Stimulated activated CD4-positive, alpha-beta T cell treated with anti-CD3 and anti-CD28 coated beads, Interleukin-1b, Interleukin-23, amount 100 ng/mL, for 1 hour (primary cell): ENCODE measurements at places on chromosomes 16 and 17.

DNA sequence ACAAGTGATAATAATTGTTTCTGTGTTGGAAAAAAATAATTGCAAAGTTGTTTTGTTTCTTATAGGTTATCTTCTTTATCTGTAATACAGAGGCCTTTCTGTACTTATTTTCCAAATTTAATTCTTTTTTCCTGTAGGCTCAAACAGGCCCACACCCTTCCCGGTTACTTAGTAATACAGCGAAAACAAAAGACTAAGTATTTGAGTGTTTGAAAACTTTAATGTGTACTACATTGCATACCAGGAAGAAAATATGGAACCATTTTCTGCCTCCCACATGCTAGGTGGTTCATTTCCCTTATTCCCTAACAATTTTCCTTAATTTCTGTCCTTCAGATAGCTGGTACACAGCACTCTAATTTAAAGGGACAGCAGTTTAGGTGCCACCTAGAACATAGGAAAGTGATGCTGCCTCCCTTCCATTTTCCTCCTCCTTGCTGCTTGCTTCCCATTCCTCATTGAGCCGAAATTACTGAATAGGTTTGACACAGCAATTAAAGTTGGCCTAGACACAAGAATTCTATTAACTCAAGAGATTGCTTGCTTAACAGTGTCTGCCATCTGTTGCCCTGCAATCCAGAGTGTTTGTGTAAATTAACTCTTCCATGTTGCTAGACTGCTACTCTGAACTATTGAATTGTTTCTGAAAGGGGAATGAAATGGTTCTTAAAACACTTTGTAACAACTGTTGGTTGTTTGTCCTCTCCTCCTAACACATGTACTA, 24.2 kb downstream of the CYB5B start:
- DNase-seq = no peak

DNA sequence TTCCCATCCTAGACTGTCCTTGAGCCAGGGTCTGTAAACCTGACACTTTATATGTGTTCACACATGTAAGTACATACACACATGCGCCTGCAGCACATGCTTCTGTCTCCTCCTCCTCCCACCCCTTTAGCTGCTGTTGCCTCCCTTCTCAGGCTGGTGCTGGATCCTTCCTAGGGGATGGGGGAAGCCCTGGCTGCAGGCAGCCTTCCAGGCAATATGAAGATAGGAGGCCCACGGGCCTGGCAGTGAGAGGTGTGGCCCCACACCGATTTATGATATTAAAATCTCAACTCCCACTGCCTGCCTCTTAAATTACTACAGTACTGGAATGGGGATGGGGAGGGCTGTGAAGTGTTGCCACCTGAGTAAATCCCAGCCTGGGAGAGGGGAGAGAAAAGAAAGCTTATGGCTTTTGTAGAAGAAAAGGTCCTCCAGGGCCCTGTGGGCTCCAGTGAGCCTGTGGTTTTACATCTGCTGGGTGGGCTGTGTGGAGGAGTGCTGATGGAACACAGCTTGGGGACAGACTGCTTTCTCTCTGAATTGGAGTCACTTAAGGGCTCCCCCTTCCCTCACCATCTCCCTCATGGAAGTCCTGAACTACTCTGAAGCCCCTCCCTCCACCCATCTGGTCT, 990 bp upstream of the WNK4 start:
- DNase-seq = no peak

DNA sequence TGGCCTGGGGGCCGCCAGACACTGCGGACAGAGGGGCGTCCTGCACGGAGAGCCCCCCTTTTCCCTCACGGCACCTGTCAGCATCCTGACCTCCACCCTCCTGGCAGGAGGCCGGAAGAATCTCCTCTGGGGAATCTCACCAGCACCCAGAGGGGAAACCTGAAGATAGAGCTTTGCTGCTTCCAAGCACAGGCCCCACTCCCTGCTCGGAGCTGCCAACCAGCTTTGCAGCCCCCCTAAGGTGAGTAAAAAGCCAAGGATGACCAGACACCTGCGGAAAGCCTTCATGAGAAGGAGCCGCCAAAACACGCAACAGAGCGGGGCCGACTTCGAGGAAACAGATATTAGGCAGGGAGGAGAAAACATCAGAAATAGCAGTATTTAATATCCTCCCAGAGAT, 3.4 kb upstream of the RBFOX3 start:
- no peak for DNase-seq

DNA sequence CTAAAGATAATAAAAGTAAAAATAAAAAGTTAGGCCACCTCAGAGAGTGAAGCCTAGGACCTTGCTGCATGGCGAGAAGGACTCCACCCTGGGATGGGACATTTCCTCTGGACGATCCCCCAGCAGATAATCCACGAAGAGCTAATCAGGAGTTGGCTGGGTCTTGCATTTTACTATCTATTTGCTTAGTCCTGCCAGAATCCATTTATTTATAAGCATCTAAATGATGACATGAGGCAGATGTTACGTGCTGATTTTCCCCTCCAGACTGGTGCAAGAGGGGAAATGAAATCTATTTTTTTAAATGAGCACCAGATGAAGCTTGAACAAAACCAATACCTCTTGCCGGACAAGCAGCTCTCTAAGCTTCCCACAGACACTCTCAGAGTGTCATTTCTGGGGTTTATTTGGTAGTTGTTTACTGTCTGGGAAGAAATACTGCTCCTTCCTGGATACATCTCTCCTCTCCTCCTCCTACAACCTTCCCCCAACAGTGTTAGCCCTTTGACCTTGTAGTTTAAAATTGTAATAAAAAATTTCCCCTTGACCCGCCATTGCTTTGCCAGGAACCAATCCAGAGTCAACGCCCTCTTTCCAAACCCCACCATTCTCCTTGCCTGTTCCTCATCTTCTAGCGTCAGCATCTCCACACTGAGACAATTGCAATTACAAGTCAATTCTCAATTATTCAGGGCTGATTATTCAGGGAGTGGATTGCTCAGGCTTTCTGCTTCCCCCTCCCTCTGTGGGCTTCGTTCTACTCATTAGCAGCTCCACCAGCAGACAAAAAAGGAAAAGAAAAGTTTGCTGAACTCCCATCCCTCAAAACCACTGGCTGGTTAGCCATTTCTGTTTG, 63.0 kb downstream of the GSG1L start:
- no peak for DNase-seq

- no peak for DNase-seq
Measured at GRCh38 chr17:38608648-38609047, 2.9 kb upstream of the SRCIN1 start.

DNA sequence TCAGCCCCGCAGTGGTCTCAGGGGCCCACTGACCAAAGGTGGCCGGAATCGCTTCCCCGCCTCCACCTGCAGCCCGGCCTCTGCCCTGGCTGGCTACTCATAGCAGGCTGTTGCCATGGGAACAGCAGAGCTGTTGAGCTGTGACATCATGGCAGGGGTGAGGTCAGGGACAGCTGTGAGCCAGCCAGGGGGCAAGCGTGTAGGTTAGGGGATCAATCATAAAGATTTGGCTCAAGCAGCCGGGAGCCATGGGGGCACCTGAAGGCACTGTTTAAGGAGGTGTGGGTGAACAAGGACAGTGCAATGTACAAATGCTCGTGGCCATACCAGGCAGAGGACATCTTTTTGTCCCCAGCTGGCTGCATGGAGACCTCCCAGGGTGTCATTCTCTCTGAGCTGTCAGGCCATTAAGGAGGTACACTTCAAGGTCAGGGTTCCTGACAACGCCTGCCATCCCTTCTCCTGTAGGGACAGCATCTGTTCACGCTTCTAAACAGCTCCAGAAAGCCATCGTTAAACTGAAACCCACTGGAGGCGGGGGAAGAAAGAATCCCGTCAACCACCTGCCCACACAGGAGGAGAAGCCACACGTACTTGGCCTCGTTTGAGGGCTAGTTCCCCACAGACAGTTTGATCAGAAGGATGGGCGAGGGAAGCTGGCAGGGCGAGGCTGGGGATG, at the start of gene CEP295NL:
Gene CEP295NL, minus strand, starts transcription at position 101 of the 679 bp plus-strand sequence. CDS start 1,373 bp downstream, outside the sequence.
- DNase-seq = no peak

- DNase-seq = no peak
Measured at GRCh38 chr16:74771656-74772315, 2.8 kb downstream of the FA2H start.

- no peak for DNase-seq
Measured at GRCh38 chr16:12723681-12724080, 80.0 kb downstream of the CPPED1 start.

DNA sequence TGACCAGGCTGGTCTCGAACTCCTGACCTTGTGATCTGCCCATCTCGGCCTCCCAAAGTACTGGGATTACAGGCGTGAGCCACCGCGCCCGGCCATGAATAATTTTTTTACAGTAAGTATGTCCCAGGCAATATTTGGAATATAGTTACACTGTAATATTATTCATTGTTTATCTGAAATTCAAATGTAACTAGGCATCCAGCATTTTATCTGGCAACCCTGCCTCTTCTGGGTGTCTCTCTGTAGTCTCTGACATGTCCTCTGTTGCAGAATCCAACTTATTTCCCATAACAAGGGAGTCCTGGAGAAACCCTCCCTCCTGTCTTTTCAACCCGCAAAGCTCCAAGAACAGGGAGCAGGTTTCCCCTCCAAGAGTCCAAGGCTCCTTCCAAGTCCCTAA, 36.9 kb upstream of the MYH10 start:
- DNase-seq = no peak

DNA sequence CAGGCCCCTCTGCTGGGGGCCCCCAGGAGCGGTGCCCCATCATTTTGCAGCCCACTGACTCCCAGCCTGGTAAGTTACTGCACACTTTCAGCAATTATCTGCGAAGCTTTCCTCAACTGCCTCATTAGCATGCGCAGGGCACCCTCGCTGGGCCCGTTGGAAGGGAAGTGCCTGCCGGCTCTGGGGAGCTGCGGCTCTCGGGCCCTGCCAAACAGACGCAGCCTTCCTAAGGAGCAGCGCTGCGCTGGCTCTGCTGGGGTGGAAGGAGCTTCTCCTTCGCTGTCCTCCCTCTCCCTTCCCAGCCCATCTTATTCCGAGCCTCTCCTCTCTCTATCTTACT, 71.0 kb downstream of the RBBP6 start:
- DNase-seq = no peak

- no peak for DNase-seq
Measured at GRCh38 chr17:50051606-50052005, 4.3 kb upstream of the ITGA3 start.

DNA sequence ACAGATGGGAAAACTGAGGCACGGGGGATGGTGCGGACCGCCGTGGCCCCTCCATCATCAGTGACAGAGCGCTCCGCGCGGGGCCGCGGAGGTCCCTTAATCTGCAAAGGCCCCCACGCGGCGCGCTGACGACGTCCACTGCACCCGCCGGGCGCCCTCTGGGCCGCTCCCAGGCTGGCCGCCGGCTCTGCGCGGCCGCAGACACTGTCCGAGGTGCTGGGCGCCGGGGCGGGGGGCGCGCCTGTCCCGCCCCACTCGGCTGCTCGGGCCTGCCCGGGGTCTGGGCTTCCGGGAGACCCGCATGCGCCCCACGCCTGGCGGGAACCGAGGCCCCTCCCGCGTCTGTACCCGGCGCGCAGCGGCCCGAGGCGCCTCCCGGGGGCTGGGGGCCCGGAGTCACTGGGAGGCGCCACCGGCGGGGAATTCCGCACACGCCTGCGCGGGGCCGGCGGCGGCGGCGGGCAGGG, 550 bp upstream of the RNF213 start:
- DNase-seq = no peak

GRCh38 chr16:87790292-87791100, 24.7 kb upstream of the KLHDC4 start:
- DNase-seq = no peak

GRCh38 chr17:14308965-14309879, 8.3 kb downstream of the HS3ST3B1 start:
- peak; percentile 82 for DNase-seq

GRCh38 chr16:86604436-86605193, 26.3 kb downstream of the FOXL1 start:
- DNase-seq = no peak

- DNase-seq = no peak
Measured at GRCh38 chr16:67265834-67266233, 13.5 kb upstream of the PLEKHG4 start.

GRCh38 chr17:6374761-6375312, 60.1 kb downstream of the AIPL1 start:
- no peak for DNase-seq

DNA sequence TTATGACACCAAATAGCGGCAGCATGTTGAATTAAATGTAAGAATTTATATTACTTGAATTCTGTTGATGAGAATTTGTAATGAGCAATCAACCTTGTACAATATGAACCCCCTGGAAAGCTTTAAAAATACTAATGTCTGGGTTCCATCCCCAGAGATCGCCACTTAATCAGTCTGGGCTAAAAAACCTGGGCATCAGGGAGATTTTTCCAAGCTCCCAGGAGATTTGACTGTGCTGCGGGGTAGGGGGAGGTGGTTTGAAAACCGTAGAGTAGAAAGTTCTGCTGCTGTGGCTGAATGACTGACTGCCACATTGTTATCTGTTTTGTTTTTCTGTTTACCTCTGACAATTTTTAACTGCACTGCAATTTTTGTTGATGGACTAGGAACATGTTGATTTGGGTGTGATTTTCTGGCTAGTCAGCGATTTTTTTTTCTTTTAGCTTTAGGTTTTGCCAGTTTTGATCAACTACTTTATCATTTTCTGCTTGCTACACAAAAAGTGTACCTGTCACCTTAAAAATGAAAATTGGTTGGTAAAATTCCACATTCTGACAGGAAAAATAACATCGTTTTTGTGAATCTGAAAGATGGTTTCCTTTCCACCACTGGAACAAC, 79.3 kb downstream of the PCTP start:
- DNase-seq = no peak

GRCh38 chr17:75517297-75517865, 1.1 kb downstream of the TSEN54 start:
- DNase-seq = no peak

- DNase-seq = no peak
Measured at GRCh38 chr17:40106760-40107521, 6.6 kb upstream of the NR1D1 start.

DNA sequence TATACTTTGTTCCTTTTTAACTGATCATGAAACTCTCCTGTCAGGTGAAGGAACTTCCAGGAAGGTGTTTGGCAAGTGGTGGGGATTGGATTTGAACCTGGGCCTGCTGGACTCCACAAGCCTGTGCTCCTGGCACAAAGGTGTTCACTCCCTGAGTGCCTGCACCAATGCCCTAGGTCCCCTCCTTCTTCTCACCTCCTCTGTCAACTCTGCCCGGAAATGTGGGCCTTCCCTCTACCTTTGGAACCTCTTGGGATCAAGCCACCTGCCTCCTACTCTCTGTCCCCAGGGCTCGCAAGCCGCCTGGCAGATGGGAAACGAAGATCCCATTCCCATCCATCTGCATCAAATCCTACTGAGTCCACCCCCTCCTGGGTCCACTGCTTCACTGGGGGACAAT, 40.0 kb downstream of the RTN4RL1 start:
- DNase-seq = no peak

- no peak for DNase-seq
Measured at GRCh38 chr17:77153472-77153871, 12.7 kb downstream of the SEC14L1 start.
